ENCODE measurements at places on chromosomes 6 and 20.

DNA sequence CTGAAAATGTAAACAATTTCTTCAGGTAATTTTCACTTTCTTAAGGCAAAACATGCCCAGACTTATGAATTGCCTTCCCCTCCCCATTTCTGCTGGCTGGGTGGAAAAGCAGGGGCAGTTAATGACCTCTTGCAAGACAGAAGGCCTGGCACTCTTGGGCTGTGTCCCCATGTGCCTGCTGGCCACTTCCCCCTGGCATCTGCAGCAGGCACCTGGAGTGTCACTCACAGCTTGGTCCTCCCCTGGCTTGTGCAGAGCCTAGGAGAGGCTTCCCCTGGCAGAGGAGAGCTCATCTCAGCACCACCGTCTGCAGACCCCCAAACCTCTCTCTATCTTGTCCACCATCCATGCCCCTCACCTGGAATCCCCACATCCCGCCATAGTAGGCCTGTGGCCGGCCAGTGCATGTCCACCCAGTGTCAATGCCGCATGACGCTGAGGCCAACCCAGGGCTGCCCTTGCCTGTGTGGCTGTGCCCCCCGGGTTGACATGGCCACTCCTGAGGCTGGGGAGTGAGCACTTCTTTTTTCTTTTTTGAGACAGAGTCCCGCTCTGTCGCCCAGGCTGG lies 83.5 kb upstream of the SLC22A23 start:
- DNase-seq, result no peak

GRCh38 chr6:111565326-111566221 lies 40.1 kb downstream of the TRAF3IP2 start:
- DNase-seq, result no peak

DNA sequence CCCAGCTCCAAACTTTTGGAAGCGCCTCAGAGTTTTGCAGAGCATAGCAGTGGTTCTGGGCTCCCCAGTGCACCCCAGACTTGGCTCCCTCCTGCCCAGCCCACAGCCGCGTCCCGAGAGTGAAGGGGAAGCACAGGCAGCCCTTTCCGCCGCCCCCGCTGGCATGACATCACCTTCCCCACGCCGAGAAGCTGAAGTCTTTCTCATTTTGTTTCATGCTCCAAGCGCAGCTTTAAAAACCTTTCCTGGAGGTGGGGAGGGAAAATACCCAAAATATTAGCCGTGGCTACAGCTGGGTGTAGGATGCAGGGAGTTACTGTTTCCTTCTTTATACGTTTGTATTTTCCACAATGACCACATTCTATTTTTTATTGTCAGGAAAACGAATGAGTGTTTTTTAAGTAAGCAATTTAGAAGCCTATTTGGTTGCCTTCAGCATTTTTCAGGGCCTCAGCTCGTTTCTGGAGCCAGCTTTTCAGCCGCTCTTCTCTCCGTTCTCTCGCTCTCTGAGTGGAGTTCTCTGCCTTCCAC lies 72.9 kb downstream of the SNX5 start:
- DNase-seq, result peak; percentile 63

GRCh38 chr20:18390201-18390600 lies 76.6 kb downstream of the DZANK1 start:
- DNase-seq, result no peak

DNA sequence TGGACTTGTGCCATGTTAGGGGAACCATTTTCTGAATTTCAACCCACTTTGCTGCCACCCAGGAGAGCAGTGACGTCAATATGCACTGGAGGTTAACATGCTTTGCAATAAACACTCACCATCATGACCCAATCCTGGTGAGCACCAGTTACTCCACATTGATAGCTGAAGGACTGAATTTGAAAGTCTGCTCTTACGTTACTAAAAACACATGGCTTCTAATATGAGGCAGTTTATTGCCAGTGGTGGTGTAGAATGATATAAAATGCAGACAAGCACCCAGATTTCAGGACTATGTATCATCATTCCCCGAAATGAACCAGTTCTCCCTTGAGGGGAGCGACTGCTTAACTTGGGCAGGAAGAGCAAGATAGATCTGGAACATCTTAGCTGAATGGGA lies 23.8 kb downstream of the RFPL4B start:
- no peak for DNase-seq

GRCh38 chr6:150081702-150082101 lies 12.8 kb upstream of the ULBP3 start:
- DNase-seq, result no peak

DNA sequence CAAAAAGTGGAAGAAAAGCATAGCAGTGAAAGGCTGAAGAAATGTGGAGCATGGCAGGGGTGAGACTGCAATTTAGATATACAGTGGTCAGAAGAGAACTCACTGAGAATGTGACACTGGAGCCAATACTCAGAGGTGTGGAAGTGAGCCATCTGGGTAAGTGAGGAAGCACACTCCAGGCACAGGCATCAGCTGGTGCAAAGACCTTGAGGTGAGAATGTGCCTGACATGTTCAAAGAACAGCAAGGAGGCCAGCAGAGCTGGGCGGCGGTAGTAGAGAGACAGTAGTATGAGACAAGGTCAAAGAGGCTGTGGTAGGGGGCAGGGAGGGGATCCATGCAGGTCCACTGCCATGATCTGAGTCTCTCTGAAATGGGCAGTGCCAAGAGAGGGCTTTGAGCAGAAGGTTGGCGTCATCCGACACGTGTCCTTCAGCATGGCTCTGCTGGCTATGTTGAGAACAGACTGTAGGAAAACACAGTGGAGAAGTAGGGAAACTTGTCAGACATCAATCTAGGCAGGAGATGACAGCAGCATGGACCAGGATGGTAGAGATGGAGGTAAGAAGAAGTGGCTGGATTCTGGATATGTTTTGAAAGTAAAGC lies 84.4 kb downstream of the PLCG1 start:
- no peak for DNase-seq

DNA sequence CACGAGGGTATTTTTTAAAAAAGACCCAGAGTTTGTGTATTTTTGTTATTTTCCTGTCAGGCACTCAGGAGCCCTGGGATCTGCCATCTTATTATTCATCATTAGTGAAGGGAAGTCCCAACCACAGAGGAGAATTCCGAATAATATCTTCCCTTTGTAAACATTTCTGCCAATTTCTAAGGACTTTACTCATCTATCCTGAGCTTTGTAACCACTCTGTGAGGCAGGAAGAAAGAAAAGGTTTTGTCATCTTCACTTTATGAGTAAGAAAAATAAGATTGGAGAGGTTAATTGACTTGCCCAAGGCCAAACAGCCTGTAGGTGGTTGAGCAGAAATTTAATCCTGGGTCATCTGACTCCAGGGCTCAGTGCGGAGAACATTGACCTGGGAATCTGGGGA lies 23.0 kb upstream of the IYD start:
- DNase-seq, result no peak

DNA sequence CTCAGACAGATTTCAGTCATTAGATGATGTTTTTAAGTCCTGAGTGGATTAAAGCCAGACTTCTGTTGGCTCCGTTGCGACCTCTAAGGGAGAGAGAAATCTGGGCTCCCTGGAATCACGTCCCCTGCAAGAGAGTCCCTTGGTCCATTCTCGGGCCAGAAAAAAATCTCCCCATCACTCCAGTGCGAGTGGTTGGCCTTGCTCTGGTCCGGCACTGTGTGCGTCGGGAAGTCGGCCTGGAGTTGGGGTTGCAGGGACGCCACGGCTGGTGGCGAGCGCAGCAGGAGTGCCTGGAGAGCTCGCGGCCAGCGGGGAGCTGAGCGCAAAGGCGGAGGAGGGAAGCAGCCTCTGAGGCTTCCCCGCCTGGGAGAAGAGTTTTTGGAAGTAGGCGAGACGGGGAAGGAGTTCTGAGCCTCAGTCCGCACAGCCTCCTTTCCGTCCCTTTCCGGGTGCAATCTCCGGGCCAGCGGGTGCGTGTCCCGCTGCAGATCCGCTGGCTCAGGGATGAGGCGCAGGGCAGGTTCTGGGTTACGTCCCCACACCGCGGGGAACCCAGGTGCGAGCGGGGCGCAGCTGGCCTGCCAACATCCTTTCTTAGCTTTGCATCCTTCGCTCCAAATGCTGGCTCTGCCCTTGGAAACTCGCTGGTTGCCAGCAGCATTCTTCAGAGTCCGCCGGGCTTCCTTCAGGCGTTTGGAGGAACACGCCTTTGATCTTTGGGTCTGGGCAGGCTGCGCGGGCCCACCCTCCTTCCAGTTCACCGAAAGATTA lies 6.8 kb downstream of the TCF21 start:
- DNase-seq, result peak; percentile 64

GRCh38 chr6:153927867-153928266 lies 111.2 kb upstream of the OPRM1 start:
- no peak for DNase-seq

DNA sequence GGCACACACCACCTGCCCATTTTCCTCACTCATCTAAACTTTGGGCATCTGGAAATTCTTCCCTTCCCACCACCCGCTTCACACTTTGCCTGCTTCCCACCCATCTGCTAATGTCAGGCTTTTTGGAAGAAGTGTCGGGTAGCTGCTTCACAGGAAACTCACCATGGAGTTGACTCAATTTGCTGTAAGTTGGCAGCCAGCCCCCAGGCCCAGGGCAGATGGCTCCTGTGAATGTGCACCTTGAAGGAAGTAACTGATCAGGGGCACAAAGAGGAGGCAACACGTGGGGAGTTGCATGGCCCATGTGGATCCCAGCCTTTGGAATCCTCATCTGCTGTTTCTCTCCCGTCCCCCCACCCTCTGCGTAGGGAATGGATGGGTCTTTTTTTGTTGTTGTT lies 87.3 kb downstream of the PPP1R14C start:
- DNase-seq, result no peak

GRCh38 chr20:58898629-58899408 lies 46.3 kb downstream of the GNAS start:
- peak; percentile 59 for DNase-seq

GRCh38 chr6:74431873-74432580 lies 736.0 kb downstream of the CD109 start:
- DNase-seq, result no peak

GRCh38 chr6:25041485-25042035 lies 105.8 kb upstream of the RIPOR2 start:
- no peak for DNase-seq

DNA sequence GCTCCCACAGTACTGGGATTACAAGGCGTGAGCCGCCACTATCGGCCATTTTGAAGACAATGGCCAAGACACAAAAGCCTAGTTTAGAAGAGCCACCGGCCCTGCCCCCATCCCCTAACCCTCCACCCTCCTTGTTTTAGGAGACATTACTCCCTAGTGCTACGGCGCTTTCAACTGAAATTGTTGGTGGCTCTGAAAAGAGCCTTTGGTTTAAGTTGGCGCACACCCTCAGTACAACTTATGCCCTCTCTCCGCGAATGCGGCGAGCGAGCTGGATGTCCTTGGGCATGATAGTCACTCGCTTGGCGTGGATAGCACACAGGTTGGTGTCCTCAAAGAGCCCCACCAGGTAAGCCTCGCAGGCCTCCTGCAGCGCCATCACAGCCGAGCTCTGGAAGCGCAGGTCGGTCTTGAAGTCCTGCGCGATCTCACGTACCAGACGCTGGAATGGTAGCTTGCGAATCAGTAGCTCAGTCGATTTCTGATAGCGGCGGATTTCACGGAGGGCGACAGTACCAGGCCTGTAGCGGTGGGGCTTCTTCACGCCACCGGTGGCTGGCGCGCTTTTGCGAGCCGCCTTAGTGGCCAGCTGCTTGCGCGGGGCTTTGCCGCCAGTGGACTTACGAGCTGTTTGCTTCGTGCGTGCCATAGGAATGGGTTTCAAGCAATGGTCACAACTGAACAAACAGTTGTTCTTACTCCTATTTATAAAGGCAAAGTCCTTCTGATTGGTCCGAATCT lies 114.9 kb upstream of the BTN3A2 start:
- peak; percentile 91 for DNase-seq

GRCh38 chr6:151482290-151482689 lies 11.5 kb upstream of the CCDC170 start:
- DNase-seq, result peak; percentile 38

DNA sequence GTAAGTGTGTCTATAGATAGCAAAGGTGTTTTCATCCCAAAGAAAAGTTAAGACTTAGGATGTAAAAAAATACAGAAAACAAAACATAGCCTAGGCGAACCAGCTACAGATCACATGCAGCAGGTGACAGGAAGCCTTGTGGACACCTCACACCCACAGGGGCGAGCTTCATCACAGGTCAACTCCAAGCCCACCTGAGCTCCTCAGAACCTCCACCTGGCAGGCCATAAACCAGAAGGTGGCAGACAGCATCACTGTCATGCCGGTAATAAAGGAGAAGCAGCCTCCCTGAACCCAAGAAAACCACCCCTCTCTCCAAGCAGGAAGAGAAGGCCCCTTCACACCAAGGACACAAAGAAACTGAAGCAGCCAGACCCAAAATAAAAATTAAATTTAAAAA lies 1.0 kb downstream of the RALGAPA2 start:
- DNase-seq, result no peak

DNA sequence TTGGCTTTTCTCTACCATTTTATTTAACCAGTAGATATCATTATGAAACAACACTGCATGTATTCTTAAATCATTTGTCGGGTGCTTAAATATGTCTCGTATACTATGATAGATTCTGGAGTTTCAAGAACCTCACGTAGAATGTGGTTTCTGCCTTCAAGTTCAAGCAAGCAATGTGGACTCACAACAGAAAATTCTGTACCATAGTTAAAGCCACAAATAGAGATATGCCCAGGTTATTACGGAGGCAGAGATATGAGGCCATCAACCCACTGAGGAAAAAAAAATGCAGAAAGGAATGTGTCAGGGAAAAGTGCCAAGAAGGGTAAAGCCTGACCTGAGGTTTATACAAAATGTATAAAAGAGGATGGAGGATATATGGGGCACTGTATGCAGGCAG lies 109.9 kb downstream of the GFRAL start:
- DNase-seq, result no peak

DNA sequence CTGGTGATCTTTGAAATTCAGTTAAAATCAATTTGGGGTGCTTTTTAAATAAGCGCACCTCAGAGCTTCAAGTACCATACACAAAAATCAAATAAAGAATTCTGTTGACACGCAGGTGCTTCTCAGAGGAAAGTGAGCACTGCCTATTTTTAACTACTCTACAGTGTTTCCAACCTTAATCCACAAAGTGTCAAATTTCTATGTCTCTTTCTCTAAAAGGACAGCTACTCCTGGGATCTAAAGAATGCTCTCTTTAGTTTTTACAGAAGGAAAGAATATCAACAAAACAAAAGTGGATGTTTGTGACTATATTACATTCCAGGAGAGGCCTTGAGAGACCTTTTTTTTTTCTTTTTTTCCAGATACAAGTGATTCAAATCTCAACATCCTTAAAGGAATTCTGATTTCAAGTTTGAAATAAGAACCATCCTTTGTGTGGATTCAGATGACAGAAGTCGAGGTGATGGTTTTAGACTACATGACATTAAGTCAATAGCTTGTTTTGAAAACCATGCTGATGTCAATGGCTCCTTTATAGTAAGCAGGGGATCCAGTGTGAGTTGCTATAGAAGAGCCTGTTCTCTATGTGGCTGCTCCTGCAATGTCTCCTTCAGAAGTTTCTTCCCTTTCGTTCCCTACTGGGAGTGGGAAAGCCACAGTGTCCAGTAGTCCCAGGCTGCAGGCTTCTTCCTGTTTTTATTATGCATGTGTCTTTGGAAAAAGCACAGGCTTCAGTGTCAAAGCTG lies 67.2 kb upstream of the DEFB112 start:
- no peak for DNase-seq

DNA sequence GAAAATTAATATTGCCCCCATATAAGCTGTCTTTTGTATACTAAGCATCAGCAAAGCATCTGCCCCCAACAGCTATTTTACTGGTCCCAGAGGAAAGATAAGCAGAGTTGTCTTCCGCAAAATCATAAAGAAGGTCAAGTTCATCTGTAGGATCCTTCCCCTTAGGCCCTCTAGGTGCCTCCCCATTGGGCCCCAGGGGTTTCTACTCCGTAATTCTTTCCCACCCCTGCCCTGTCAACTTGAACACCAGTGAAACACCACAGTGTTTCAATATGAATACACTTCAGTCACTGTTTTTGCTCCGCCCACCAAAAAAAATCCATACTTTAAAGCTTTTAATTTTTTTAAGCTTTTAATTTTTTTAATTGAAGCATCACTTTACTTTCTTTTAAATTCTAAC lies 159.2 kb downstream of the ATXN1 start:
- no peak for DNase-seq

Measured in eye (tissue), 1 donor.